Bronchial epithelial cell (primary cell): ENCODE measurements at places on chromosomes 16 and 17.

GRCh38 chr16:73036074-73036826 is 11.7 kb downstream of the ZFHX3 start:
- no peak for DNase-seq

GRCh38 chr16:72664056-72664508 is 383.8 kb downstream of the ZFHX3 start:
- DNase-seq, result peak; percentile 3

DNA sequence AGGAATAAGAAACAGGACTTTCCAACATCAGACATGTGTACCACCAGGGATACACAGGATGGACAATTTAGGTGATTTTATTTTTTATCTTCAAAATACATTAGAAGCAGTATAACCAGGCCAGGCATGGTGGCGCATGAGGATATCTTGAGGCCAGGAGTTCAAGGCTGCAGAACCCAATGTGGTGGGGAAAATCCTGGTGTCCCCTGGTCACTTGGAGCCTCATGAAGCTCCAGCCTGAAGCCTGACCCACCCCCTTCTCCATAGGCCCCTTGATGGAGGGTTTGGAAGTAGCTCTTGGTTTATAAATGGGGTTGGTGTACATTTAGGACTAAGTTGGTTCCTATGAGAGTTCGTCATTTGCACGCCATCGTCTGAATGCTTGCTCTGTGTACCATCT is 88.6 kb downstream of the MYH11 start:
- no peak for DNase-seq

DNA sequence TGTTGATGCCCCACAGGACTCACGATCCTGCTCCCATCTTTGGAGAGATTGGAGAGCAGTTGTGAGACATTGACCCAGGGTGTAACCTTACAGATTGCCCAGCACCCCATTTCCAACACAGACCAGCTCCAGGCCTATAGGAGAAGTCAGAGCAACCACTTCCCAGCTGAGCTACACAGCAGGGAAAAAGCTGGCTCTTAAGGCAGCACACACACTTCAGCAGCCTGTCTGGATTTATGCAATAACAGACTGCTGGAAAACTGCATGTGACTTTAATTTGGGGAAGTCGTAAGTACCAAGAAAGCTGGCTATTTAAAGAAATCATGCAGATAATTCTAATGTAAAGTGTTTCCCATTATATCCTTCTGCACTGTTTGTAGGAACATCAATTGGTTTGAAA is 30.8 kb downstream of the NOG start:
- DNase-seq, result no peak
